Adipocyte (in vitro differentiated cells): ENCODE measurements at places on chromosomes 4 and X.

- no peak for DNase-seq
These were observed 3.8 kb upstream of the SERPINA7 start for GRCh38 chrX:106042296-106042695.

DNA sequence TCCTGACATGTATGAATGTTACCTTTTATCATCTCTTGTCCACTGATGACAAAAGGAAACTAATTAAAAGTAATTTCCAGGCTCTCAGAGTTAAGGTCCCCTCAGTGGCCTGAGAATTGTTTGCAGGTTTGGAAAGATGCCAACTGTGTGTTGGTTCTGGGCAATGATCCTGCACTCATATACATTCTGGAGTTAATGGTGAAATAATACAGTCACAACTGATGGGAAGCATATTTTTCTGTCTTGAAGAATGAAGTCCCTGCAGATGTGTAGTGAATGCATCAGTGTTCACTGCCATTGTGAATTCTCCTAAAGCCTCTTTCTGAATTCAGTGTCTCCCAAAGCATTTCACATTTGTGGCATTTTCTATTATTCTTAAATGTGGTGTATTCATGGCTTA, 238.1 kb upstream of the PPP1R2C start:
- DNase-seq = no peak

- peak; percentile 57 for DNase-seq
These were observed 9.5 kb downstream of the NAF1 start for GRCh38 chr4:163157157-163157556.

DNA sequence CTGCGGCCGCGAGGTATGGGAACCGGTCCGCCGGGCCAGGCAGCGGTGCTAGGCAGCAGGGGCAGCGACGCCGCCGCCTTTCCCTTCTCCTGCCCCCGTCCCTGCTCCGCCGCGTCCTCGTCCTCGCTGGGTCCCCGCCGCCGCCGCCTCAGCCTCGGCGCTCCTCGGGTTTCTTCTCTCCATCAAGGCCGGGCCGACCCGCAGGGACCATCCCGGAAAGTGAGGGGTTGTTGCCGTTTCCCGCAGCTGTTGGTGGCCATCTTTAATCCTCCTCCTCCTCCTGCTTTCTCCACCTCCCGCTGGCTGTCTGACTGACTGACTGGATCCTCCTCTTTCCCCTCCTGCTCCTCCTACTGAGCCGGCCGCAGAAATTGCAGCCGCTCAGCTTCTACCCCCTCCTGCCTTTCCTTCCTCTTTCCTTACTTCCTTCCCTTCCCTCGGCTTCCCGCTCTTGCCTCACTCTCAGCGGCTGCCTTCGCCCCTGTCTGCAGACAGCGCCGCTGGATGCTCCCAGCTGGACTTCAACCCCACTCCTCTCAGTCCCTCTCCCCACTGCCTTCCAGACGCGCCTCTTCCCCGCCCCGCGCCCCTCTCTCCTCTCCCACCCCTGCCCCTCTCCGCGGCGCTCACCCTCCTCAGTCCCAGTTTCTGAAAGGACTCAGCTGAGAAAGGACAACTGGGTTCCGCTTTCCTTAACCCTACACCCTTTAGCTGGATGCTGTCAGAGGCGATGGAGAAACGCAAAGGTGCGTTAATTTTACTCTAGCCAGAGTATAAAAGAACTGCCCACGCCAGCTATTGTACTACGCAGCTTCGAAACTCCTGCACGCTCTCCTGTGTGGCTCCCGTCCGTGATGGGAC, at the start of gene WDFY3:
TSS of gene WDFY3 (minus strand) at position 309 of the 861 bp plus-strand sequence. CDS start 106,099 bp downstream, outside the sequence.
- DNase-seq = peak; percentile 94

DNA sequence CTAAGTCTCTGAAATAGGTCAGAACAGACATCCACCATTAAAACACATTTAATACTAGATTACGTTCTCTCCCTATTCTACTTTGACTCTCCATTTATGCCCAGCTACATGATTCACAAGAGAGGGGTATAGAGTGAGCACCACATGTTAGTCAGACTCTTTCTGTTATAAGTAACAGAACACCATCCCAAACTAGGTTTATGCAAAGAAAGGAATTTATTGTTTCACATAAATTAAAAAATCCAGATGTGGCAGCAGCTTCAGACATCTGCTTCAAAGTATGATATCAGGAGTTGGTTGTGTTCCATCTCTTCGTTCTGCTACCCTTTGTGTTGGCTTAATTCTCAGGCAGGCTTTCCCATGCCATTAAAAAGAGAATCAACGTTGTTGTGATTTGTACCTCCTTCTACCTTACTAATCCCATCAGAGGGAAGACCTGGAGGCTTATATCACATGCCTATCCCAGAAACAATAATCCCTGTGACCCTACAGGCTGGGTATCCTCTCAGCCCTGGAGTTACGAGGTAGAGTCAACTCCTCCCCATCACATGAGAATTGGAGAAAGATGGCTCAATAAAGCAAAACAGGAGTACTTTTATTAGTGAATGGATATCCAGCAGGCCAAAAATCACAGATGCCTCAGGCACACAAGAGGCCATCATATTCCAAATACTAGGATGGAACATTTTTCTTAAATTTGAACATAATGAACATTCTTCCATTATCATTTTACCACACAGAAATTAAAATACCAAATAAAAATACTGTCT, 163.2 kb downstream of the SLC7A11 start:
- peak; percentile 14 for DNase-seq
